ENCODE measurements at places on chromosomes 5 and 9.

DNA sequence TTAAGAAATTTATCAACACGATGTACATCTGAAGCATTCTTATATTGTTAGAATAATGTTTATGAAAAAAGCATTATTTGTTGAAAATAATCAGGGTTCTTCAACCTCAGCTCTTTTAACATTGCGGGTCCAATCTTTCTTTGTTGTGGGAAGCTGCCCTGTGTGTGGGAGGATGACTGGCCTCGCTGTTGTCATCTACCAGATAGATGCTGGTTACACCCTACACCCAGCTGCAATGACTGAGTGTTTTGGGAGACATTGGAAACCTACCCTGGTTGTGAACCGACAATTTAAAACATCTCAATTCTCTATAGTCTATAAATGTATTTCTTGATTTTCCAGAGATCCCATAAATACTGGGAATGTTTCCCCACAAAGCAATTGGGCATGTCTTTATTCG is 794.2 kb upstream of the CDH10 start:
- no peak for DNase-seq

DNA sequence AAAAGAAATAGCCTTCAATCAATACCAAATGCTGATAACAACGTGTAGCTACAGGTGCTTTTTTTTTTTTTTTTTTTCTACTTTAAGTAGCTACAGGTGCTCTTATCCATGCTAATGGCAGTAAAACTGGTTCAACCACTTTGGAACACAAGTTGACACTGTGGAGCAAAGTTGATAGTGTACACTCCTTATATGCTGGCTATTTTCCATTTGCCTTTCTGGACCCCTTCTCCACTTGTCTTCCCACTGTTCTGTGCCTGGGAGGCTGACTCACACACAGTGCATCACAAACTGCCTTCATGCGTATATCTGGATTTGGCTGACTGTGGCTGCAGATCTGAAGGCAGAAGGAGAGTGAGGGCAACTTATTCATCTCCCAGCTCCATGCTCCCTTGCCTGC is 247.9 kb downstream of the MSX2 start:
- no peak for DNase-seq

DNA sequence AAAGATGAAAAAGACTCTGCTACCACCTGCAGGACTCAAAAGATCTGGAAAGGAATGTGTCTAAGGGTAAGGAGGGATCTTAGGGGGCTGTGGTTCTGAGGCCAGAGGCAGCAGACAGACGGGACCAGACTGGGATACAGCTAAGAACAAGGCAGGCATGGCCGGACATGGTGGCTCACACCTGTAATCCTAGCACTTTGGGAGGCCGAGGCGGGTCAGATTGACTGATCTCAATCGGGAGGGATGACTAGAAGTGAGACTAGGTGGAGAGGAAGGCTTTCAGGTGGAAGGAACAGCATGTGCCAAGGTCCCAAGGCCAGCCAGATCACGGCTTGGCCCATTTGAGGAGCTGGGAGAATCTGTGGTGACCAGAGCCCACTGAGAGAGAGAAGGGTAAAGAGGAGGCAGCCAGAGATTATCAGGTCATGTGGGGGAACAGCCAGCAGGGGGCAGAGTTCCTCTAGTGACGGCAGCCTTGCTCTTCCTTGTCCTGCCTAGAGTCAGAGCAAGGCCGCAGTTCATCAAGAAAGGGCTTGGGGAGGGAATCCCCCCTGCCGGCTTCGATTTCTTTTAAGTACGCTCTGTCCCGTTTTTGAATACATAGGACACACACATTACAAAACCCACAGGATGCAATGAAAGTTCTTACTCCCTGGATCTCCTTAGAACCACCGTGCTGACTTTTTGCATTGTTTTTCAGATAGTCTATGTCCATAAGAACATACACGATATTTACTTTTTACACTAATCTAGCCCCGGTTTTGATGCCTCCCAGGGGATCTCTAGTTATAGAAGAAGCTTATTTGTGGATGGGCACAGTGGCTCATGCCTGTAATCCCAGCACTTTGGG is 2.6 kb upstream of the OLFML2A start:
- peak; percentile 61 for DNase-seq

GRCh38 chr5:1718669-1719068 is 81.0 kb downstream of the MRPL36 start:
- no peak for DNase-seq

DNA sequence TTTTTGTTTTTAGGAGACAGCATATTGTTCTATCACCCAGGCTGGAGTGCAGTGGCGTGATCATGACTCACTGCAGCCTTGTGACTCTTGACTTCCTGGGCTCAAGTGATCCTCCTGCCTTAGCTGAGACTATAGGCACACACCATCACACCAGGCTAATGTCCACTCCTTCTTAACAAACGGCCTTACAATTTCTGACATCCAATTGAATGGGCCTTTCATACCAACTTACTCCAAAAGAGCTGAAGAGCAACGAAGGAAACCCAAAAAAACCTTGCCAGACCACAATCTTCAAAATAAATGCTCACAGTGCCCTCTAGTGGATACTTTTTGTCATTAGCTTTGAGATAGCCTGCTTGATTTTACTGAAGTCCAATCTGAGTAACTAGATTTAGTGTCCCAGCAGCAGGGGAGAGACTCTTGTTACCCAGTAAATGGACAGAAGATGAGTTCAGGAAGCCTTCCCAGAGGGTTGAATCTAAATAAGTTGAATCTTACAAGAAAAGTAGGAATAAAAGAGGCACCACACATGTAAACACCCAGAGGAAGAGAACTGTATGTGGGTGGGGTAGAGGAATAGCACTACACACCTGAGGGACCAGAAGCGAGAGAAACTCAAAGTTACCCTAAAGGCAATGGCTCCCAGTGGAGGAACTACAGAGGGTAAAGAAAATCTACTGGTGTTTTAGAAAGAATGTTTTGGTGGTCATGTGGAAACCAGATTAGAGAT is 9.3 kb downstream of the ZNF622 start:
- DNase-seq: peak; percentile 48

DNA sequence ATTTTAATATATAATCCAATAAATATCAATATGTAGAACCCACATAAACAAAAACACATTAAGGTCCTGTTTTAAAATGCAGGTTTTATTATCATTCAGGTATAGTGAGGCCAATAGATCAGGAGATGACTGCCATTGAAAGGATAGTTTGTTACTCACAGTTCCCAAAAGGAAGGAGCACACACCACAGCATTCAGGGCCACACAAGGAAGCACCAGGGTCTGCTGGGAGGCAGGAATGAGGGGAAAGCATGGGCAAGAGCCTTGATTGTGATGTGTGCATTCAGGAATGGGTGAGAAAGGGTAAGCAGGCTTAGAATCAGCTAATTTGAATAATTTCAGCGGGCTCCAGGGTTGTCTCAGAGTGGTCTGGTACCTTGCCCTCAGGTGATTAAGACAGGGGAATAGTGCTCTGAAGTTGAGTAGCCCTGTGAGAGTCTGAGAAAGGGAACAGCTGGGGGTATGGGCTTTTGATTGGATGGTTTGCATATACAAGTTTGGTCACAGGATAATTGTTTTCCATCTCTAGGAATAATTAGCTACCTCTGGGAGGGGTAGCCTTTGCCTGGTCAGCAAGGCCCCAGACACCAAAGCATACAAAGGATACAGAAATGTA is 19.8 kb upstream of the OTULIN start:
- no peak for DNase-seq

- peak; percentile 45 for DNase-seq
Measured at GRCh38 chr5:135203593-135204036, 169.6 kb upstream of the PITX1 start.

- no peak for DNase-seq
Measured at GRCh38 chr5:106766916-106767315, 903.8 kb downstream of the EFNA5 start.

- DNase-seq: no peak
Measured at GRCh38 chr5:76236684-76237083, 153.5 kb downstream of the SV2C start.

DNA sequence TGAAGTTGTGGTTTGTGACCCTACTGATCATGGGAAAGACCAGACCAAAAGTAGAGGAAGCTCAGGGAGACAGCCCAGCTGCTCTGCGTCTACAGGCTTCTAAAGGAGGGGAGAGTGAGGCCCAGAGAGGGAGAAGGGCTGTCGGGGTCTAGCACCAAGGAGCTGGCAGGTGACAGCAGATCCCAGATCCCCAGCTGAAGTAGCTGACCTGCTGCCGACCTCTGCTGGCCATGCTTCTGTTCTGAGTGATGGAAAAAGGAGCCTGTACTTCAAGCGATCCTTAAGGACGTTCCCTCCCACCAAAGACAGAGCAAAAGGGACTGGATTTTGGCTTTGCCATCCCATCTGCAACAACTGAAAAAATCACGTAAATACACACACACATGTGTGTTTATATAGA is 22.7 kb upstream of the QSOX2 start:
- peak; percentile 23 for DNase-seq

DNA sequence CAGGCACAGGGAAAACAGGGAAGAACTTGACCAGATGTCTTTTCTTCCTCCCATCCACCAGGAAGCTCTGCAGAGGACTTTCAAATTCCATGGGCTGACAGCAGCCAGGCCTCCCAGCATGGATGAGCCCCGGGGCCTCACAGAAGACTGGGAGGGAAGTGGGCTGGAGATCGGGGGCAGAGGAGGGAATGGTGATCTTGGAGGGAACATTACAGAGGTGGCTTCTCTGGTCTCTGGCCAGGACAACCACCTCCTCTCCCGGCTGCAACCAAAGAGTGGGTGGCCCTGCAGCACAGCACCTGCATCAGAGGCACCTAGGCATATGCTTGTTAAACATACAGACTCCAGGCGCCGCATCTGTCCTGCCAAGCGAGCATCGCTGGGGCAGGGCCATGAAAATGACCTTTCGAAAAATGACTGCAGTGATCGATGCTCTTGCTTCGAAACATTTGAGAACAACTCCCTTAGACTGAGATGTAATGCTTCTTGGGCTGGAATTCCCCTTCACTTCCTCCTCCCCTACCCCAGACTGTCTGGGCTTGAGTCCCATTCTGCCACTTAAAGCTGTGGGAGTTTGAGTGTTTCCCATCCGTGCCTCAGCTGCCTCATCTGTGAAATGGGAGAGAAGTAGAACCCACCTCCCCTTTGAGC is 68.7 kb upstream of the UNC5A start:
- DNase-seq: no peak

DNA sequence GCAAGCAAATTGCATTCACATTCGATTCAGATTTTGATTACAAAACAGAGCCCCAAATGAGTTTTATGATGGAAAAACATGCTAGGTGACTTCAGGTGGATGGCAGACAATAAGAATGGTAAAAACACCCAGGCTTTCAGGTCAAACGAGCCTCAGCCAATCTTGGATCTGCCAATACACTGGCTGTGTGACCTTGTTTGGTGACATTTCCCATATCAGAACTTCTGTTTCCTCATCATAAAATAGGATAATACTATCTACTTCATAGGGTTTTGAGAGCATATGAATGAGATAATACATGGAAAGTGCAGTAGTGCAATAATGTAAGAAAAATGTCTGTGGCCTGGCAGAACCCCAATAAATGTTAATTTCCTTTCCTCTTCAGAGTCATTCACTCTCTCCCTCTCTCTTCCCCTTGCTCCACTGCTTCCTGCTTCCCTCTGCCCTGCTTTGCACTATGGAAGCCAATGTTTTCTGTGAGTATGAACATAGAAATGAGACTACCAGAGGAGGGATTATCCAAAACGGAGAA is 54.7 kb downstream of the SH3RF2 start:
- DNase-seq: no peak

DNA sequence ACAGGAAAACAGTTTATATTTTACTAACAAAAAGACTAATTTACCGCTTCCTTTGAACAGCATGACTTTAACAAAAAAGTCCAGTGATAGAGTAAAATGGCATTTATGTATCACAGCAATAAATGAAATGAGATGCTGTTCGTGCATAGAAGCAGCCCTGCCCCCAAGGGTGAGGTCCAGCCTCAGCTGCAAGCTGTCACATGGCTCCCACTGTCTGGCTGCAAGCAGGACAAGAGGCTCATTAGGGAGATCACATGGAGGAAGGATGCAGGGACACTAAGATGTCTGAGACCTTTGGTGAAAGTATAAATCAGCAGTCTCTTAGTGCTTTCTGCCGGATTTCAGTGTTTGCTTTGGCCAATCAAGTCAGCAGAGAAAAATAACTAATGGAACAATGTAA is 23.0 kb downstream of the GDNF start:
- DNase-seq: no peak

GRCh38 chr9:91519520-91520277 is 96.1 kb upstream of the NFIL3 start:
- no peak for DNase-seq

DNA sequence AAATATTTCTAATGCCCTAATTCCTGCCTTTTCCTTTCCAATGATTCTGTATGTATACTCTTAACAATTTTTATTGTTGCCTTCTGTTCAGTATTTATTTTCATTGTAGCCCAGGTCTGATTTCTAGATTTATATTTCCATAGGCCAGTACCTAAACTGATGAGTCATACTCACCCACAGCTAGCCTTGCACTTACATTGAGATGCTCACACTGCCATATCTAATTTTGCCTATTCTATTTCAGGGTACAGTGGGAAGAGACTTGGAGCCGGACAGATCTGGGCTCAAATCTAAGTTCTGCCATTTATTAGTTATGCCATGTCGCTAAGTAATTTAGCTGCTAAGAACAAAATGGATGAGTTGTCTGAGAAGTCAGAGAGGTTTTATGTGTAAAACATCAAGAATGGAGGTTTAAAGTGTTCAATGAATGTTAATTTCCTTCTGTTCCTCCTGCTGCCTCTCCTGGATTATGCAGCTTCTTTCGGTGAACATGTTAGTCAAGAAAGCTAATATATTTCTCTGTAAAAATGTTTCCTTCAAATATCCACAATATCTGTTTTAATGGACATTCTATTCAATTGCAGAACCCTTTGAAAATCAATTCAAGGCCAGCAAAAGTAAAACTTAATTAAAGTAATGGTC is 62.3 kb upstream of the CDK5RAP2 start:
- no peak for DNase-seq

DNA sequence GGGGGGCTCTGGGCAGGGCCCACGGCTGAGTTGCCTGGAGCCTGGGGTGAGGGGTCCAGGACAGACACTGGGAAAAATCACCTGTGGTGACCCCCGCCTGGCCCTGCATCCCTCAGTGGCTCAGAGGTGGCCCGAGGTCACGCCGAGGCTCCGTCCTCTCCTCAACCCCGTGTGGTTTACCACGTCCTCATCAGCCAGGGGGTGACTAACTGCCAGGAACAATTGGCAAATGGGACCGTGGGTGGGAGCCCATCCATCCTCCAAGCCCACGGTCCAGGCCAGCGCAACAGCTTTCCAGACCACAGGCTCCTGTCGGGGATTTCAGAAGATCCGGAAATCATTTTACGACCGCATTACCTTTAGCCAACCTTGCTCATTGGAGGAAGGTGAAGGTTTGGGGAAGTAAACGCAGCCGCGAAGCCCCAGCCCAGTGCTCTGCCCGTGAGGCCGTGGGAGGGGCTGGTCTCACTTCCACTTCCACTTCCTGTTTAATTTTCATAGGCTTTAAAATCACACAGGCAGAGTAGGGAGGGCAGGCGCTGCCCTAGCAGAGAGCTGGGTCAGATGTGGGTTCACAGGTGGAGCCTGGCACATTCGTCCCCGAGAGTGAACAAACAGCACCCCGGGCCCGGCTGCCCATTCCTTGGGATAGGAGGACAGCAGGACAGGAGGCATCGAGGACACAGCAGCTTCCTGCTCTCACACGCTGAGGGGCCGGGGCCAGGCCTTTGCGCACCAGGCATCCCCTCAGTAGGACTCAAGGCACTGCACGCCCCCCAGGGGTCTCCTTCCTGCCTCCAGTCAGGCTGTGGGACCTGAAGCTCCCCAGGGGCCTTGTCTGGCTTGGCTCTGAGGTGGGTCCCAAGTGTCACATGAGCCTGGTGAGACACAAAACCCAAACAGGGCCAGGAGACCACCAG is 19.8 kb upstream of the SLC9A3 start:
- no peak for DNase-seq
